ENCODE measurements at places on chromosomes 3 and 15.

- DNase-seq, result no peak
Observed at GRCh38 chr3:165837058-165837525, at the start of gene BCHE. Gene BCHE (minus strand): TSS chr3:165837423. CDS start chr3:165831033, 6,390 bp downstream.

DNA sequence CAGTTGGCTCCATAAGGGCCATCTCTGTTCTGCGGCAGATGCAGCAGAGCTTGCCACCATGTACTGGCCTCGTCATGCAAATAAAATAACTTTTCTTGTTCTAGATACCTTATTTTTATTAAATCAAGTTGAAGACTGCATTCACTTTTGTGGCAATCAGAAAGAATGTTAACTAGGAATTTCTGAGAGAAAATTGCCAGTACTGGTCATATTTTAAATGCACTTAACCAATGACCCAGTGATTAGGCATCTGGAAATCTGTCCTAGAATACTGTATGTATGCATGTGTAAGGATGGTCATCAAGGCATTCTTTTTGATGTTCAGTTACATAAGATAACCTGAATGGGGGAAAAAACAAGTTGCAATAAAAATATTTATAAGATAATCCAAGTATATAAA, 34.2 kb upstream of the CSPG5 start:
- DNase-seq, result no peak

DNA sequence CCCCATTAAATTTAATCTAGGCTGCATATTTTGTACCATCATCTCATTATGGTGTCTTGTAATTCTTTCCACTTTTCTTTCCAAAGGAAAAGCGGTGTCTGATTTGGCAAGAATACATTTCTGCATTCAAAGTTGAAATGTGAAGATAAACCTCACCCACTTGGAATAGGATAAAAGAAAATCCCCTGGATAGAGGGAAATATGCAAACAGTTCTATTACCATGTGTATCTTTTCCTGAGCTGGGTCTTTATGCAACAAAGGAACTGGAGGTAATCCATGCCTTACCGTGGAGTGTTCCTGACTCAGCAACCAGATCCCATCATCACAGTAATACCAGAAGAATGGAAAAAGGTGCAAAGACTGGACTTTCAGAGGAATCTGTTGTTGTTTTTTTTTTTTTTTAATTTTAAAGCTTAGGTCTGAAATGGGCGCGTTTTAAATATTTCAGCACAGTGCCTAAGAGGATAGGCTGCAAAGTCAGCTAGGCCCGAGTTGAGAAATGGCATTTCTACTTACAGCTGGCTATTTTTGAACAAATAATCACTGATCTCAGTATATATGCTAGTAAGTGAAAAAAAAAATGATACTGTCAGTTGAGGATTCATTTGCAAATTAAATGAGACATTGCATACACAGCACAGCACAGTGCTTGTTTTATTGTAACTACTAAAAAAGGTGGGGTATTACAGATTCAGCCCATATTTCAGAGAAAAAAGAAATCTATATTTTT, 55.5 kb upstream of the ADAMTS9 start:
- no peak for DNase-seq

- DNase-seq, result no peak
Observed at GRCh38 chr3:154225536-154225935, 98.8 kb downstream of the DHX36 start.

DNA sequence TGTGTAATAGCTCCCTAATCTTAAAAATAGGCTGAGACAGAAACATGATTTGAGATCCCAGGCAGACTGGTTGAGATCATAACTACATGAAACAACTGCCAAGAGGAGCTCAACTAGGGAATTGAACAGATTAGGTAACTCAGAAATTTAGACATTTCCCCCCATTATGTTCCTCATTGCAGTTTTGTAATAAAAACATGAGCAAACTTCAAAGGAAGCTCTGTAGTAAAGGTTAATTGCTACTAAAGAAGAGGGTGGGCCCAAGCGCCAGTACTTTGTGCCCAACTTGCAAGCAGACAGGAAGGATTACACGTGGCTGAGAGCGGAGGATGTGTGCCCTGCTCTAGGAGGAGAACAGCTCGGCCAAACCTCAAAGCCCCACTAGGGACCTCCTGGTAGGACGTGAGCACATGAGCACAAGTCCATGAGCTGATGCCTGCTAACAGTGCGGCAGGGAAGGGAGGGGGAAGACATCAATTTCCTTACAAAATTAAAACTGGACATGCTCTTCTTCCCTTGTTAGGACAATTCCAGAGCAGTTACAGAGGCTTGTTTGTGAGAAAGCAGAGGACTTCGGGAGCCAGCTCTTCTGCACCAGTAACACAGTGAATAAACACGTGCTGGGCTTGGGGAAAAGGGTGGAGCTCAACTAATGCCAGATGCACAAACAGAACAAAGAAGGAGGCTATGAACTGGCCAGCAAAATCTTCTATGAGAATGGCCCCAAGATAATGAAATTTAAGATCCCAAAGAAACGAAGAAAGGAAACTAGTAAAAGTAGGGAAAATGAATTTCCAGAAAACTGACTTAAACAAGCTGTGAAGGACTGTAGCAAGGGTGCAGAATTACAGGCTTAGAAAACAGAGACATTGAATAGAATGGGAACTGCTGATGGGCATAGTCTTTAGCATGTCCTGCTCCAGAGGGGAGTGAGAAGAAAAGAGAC, 275.5 kb downstream of the MECOM start:
- DNase-seq, result no peak

GRCh38 chr3:58502872-58503271, 11.0 kb downstream of the KCTD6 start:
- DNase-seq, result no peak

- DNase-seq, result no peak
Observed at GRCh38 chr3:150899141-150899540, 6.1 kb downstream of the MINDY4B start.

GRCh38 chr3:81029861-81030260, 731.6 kb downstream of the GBE1 start:
- DNase-seq, result no peak

DNA sequence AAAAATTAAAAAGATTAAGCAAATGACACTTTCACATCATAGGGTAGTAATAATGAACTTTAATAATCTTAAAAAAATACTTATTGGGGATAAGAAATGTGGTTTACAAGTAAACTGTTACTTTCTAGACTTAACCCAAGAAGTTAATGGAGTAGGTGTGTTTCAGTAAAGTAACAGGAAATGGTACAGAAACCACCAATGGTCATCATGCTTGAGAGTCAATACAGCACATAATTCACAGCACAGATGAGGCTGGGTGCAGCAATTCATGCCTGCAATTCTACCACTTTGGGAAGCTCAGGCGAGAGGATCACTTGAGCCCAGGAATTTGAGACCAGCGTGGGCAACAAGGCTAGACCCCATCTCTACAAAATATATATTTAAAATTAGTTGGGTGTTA, 11.5 kb upstream of the USP50 start:
- DNase-seq, result no peak

GRCh38 chr3:5210926-5211325, 23.4 kb downstream of the EDEM1 start:
- DNase-seq, result no peak

DNA sequence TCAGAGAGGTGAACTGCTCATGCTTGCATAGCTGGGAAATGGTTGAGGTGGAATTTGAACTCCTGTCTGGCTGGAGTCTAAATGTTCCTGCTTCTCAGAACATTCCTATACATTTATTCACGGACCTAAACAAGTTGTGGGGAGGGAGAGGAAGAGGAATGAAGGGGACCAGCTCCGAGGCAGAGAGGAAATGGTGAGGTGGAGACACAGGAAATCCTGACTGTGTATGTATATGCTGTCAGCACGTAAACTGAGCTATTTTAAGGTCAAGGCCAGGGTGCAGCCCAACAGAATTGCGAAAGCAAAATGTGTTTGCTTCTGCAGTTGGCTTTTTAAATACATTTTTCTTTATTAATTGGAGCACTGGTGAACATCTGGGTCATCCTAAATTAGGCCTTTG, 74.1 kb upstream of the POMGNT2 start:
- DNase-seq, result no peak

GRCh38 chr3:119637679-119638477, 22.5 kb downstream of the POPDC2 start:
- DNase-seq, result no peak

GRCh38 chr3:90069748-90070147, 962.3 kb downstream of the EPHA3 start:
- DNase-seq, result no peak

DNA sequence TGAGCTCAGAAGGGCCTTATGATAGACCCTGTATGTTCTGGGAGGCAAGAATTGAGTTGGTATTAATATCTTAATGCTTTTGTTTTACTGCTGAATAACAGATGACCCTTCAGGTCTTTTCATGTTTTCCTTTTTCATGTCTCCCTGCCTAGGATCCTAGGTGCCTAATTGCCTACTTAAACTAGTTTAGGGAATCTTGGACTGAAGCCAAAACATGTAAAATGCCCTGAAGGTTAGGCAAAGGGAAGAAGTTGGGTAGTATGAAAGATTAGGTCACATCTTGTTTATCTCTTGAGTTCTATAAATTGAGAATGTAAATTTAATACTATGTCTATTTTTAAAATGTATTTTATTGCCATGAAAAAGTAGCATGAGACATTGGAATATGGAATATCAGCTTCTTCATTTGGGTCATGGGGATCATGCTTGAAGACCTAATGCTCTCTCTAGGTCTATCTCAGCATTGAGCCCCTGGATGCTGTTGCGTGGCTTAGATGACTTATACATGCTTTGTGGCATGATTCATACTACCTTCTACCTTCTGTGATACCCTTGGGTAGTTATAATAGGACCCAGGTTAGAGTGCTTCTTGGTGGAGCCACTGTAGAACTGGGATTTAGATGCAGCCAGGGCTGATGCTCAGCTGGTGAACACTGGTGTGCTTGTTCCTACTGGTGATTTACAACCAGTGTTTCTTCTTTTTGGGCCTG, 26.4 kb downstream of the RBM6 start:
- no peak for DNase-seq

Data from stimulated activated CD4-positive, alpha-beta T cell treated with anti-CD3 and anti-CD28 coated beads, TNF-alpha, amount 100 ng/mL, for 1 hour (primary cell).